Sigmoid colon (tissue), 7 donors: ENCODE measurements at places on chromosomes 3 and 15.

GRCh38 chr3:110791995-110792686 lies 279.5 kb upstream of the NECTIN3 start:
- no peak overlapping the region for H3K27ac ChIP-seq
- no peaks in the 10 kb centered on the region for H3K4me1 ChIP-seq
- no peaks in the 10 kb centered on the region for H3K36me3 ChIP-seq
- no peaks in the 10 kb centered on the region for H3K27me3 ChIP-seq
- DNase-seq, result no peak
- no peak overlapping the region for H3K4me3 ChIP-seq

DNA sequence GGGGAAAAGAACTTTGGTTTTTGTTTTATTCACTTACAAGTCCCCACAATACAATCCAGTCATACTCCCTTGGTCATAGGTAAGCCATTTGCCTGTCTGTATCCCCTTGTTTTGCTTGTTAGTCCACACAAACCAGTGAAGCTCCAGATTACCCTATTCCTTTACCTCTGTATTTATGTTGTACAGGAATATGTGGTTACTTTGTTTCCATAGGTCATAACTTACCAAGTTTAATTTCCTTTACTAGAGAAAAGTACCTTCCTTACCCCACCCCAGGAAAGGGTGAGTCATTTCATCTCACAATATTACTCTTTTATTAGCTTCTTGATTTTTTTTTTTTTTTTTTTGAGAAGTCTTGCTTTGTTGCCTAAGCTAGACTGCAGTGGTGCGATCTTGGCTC lies 113.4 kb upstream of the LRRFIP2 start:
- H3K27me3 ChIP-seq, result no peaks in the 10 kb centered on the region
- H3K4me3 ChIP-seq, result no peak overlapping the region
- no peaks in the 10 kb centered on the region for H3K4me1 ChIP-seq
- no peak for DNase-seq
- H3K36me3 ChIP-seq, result peaks cover 65% of the 10 kb centered on the region
- no peak overlapping the region for H3K27ac ChIP-seq

- no peak overlapping the region for H3K27ac ChIP-seq
- H3K4me3 ChIP-seq, result no peak overlapping the region
- H3K36me3 ChIP-seq, result no peaks in the 10 kb centered on the region
- H3K4me1 ChIP-seq, result no peaks in the 10 kb centered on the region
These were observed 10.3 kb upstream of the GPR160 start for GRCh38 chr3:170027233-170028102.

GRCh38 chr3:128484404-128485281 lies 8.4 kb downstream of the GATA2 start:
- no peak overlapping the region for H3K27ac ChIP-seq
- H3K27me3 ChIP-seq, result peaks cover 94% of the 10 kb centered on the region
- H3K4me3 ChIP-seq, result no peak overlapping the region
- H3K36me3 ChIP-seq, result no peaks in the 10 kb centered on the region
- H3K4me1 ChIP-seq, result peaks cover 45% of the 10 kb centered on the region
- no peak for DNase-seq

DNA sequence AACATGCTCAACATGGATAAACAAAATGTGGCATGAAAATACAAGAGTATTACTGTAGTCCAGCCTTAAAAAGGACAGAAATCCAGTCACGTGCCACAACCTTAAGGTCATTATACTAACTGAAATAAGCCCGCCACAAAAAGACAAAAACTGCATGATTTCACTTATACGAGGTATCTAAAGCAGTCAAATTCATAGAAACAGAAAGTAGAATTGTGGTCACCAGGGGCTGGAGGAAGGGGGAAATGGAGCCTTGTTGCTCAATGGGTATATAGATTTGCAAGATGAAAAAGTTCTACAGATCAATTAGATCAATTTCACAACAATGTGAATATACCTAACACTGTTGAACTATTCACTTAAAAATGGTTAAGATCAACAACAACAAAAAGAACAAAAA lies 7.4 kb downstream of the GLB1 start:
- DNase-seq, result no peak
- H3K4me3 ChIP-seq, result no peak overlapping the region
- H3K4me1 ChIP-seq, result peaks cover 14% of the 10 kb centered on the region
- H3K27ac ChIP-seq, result no peak overlapping the region

GRCh38 chr3:94513600-94513999 lies 450.7 kb downstream of the NSUN3 start:
- no peak overlapping the region for H3K4me3 ChIP-seq
- H3K27ac ChIP-seq, result no peak overlapping the region
- no peaks in the 10 kb centered on the region for H3K4me1 ChIP-seq
- no peak for DNase-seq

GRCh38 chr15:57730876-57731275 lies 24.4 kb downstream of the POLR2M start:
- H3K27ac ChIP-seq, result no peak overlapping the region
- H3K27me3 ChIP-seq, result no peaks in the 10 kb centered on the region
- H3K36me3 ChIP-seq, result no peaks in the 10 kb centered on the region
- no peaks in the 10 kb centered on the region for H3K4me1 ChIP-seq
- no peak for DNase-seq
- H3K4me3 ChIP-seq, result no peak overlapping the region

DNA sequence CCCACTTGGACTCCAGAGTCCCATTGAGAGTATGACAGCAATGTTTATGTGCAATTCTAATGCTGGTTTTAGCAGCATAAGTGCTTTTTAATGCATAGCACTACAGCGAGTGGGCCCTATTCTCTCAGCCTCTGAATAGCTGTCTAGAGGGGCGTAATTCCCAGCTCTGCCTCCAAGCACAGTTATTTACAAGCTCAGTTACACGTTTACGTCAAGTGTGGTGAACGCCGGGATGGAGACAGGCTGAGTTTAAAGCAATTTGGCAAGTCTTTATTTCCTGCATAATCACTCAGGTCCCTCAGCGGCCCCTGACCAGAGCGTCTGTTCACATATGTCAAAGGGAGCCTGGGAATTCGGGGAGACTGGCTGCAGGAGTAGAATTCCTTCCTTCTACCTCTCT lies 43.9 kb downstream of the SOX14 start:
- no peak for DNase-seq
- H3K27ac ChIP-seq, result no peak overlapping the region
- no peaks in the 10 kb centered on the region for H3K36me3 ChIP-seq
- H3K4me1 ChIP-seq, result no peaks in the 10 kb centered on the region
- no peak overlapping the region for H3K4me3 ChIP-seq
- no peaks in the 10 kb centered on the region for H3K27me3 ChIP-seq
